ENCODE measurements at places on chromosomes 13 and 19.

- DNase-seq, result no peak
Observed at GRCh38 chr13:53014495-53015443, 13.8 kb upstream of the OLFM4 start.

- DNase-seq, result no peak
Observed at GRCh38 chr19:16821081-16821480, 8.1 kb upstream of the SIN3B start.

DNA sequence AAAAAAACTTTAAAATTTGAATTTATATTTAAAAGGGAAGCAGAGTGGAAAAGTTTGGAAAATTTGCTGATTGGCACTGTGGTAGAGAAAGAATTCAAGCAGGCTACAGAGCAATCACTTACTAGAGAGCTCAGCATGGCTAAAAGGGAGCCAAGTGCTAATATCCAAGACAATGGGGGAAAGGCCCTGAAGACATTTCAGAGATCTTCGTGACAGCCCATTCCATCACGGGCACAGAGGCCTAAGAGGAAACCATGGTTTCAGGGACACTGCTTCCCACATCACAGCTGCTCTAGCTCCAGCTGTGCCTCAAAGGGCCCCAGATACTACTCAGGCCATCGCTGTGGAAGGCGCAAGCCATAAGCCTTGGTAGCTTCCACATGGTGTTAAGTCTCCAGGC, 73.7 kb downstream of the SGCG start:
- no peak for DNase-seq

GRCh38 chr13:47117268-47117667, 220.4 kb upstream of the HTR2A start:
- no peak for DNase-seq

GRCh38 chr13:42973581-42973980, 18.5 kb downstream of the EPSTI1 start:
- no peak for DNase-seq

DNA sequence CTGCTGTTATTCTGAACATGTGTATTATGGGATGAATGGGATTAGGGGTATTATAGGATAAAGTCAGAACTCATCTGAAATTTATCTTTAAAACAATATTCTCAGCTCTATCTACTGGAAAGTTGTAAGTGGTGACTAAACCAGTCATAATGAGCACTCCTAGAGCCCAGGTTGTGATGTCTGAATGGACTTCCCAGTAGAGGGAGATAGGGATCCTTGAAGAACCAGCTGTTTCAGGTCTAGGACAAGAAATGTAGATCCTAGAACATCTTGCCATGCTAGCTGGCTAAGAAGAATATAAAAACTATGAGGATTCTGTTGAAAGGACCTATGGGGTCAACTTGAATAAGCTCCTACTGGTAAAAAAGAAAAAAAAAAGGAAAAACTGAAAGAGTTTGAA, 310.8 kb downstream of the SLC7A1 start:
- no peak for DNase-seq

- no peak for DNase-seq
Observed at GRCh38 chr13:25377244-25377962, 5.6 kb downstream of the ATP8A2 start.

- no peak for DNase-seq
Observed at GRCh38 chr19:51168564-51169282, 26.6 kb downstream of the SIGLEC7 start.

All from left hindlimb (tissue), 1 donor.